Activated CD8-positive, alpha-beta T cell treated with anti-CD3 and anti-CD28 coated beads for 36 hours (primary cell): ENCODE measurements at places on chromosomes 7 and 10.

GRCh38 chr10:96269438-96270300 lies 1.7 kb downstream of the BLNK start:
- no peak for DNase-seq

DNA sequence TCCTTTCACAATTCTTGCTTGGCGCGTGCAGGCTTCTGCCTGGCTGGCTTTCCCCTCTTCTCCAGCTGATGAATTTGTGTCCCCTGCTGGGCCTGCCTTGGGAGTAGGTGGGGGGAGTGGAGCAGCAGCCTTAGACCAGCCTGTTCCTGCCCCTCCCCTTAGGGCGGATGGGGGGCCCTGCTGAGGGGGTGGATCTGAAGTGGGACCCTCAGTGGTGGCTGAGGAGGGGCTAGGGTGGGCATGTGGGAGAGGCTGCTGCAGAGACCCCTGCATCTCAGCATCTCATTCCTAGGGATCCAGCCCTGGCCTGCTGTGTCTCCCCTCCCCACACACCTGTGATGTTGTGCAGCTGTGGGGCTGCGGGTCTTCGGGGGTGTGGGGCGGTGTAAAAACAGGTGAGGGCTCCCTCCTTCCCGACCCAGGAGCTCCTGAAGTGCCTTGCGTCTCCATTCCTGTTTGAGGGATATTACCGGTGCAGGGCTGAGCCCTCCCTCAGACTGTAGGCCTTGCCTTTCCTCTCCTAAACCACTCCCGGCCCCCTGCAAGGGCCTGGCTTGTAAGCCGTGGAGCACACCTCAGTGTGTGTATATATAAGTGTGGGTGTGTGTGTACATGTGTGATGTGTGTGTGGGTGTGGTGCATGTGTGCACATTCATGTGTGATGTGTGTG lies 24.7 kb downstream of the ADCYAP1R1 start:
- no peak for DNase-seq

DNA sequence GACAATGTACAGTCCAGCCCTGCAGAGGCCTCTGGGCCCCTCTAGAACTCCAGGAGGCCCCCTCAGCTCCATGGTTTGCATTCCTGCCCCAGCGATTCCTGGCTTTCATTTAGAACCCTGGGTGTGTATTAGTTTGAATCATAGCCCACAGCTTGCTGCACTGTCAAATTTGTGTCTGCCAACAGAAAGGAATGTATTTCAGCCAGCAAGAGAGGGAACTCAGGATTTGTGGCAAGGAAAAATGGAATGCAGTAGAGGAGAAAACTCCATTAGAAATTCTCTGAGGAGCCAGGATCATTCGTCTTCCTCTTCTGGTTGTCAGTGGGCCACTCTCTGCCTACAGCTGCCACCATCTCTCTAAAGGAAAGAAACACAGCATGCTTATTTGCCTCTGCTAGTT lies 27.9 kb upstream of the WDR11 start:
- no peak for DNase-seq

DNA sequence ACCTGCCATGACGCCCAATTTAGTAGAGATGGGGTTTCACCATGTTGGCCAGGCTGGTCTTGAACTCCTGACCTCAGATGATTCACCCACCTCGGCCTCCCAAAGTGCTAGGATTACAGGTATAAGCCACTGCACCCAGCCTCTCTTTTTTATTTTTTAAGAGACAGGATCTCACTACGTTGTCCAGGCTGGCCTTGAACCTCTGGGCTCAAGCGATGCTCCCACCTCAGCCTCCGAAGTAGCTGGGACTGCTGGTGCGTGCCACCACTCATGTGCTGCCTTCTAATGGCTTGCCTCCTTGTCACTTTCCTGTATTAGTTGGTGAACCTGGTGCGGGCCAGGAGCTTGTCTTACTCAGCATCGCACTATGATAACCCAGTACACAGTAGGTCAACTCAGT lies 27.0 kb downstream of the KLRG2 start:
- no peak for DNase-seq

DNA sequence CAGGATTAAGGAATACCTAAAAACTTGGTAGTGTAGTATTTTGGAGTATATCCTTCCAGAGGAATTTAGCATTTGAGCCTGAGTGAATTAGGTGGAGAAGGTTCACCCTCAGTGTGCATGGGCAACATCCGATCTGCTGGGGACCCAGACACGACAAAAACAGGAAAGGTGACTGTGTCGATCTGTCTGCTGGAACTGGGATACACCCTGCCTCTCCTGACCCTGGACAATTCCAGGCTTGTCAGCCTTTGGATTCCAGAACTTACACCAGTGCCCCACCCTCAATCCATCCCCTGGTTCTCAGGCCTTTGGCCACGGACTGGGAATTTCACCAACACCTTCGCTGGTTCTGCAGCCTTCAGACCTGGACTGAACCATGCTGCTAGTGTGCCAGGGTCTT lies 41.9 kb downstream of the PTPRE start:
- DNase-seq: no peak

DNA sequence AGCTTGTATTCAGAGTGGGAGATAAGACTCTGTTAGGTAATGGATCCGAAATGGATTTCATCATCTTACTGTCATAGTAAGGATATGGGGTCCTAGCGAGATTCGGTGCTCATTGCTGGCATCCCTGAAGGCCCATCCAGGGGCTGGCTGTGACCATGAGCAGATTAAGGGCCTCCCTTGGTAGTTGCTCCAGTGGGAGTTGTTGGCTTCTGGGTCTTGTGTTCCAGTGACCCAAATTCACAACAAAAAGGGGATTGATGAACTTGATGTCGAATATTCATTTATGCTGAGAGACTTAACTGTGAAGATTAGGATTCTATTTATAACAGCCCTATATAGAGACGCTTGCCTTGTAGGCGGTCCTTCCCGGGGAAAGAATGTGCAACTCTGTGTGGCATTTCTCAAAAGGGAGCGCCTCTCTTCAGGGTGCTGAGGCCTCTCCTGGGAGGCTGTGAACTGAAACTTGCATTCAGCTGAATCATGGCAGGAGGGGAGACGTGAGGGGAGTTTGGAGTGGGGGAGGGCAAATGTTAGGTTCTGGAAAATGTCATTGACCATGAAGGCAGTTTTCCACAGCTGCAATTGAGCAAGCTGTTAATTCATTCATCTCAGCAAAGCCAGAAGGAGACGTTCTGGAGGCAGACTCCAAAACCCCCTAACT lies 233.1 kb upstream of the FZD8 start:
- DNase-seq: no peak

DNA sequence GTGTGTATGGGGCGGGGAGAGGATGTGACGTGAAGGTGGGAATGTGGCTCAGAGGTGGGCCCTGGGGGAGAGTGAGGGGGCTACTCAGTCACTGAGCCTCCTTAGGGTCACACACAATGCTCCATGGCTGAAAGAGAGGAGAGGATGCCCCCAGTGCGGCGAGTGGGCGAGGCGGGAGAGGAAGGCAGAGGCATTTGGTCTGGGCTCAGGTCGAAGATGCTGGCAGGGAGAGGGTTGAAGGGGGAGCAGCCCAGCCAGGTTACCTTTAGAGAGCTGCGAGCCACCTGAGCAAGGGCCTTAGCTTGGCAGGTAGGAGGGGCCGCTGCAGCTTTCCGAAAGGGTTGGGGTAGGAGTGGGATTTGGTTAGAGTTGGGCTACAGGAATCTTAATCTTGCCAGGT lies 4.7 kb upstream of the LOXL4 start:
- no peak for DNase-seq

DNA sequence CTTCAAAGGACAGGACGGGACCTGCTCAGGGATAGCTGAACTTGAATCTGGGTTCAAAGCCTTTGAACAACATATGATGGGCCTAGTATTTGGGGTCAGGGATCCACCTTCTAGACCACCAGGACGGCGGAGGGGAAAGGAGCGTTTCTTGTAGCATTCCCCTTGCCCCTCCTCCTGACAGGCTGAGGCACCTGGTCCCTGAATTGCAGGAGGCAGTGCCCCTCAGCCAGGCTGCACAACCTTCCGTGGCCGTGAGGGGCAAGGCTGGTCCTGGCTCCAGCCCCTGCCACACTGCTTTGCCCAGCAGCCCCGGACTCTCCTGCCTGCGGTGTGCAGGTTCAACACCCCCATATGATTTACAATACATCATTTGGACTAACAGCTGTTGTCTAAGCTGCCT lies 58.1 kb downstream of the INSIG1 start:
- no peak for DNase-seq

GRCh38 chr7:129469930-129470329 lies 32.4 kb upstream of the SMKR1 start:
- DNase-seq: no peak

DNA sequence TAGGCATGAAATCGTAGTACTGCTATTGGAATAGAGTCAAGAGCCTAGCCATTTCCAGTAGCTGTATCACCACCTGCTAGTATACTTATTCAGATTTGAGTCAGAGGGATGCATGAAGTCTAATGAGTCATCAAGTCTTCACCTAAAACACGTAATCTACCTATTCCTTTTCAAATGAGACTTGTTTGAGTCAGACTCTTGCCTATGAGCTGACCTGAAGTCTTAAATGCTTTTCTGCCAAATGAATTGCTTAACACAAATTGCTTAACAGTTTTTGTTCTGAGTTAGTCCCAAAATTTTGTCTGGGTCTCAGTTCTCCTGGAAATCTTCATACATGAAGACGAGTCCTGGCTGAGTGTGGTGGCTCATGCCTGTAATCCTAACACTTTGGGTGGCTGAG lies 165.2 kb downstream of the GNAT3 start:
- DNase-seq: no peak

GRCh38 chr10:70967591-70968587 lies 79.5 kb upstream of the PCBD1 start:
- DNase-seq: peak; percentile 14

- DNase-seq: no peak
Measured at GRCh38 chr10:119219871-119220270, 12.5 kb downstream of the GRK5 start.

- no peak for DNase-seq
Measured at GRCh38 chr10:112202076-112202475, 18.5 kb upstream of the GPAM start.

DNA sequence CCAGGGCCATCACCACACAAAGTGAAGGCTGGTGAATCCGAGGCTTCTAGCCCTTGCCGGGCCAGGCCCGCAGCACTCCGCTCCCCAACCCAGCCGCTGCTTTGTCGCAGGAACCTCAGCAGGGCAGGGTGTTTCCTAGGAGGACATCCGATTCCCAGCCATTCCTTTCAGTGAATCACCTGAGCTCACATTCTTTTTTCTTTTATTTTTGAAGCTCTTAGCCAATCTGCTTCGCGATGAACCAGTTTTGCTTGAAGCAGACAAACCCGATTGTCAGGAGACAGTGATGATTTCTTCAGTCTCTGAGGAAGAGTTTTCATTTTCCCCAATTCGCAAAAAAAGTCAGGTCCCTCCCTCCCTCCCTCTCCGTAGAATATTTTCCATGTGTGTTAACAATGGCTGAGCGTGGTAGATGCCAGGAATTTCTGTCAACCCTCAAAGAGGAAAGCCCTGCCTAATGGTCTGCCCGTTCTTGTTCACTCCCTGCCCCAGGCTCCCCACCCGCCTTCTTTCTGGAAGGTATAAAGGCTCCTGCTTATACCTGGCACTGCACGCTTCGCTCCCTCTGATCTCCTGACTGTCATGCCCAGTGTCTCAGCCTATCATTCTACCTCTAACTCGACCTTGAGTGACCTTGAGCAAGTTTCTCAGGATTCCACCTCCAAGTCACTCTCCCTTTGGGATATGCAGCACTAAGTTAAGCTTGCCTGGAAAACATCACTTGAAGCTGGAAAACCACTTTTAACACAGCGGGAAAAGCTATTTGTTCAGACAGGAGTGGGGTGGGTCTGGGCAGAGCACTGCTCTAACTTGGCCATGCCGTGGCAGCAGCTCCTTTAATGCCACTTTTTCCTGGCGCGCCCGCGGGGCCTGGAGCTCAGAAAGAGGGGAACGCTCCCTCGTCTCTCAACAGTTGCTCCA lies 35.1 kb downstream of the EGFR start:
- DNase-seq: no peak

- DNase-seq: no peak
Measured at GRCh38 chr10:45408421-45409319, 34.7 kb downstream of the ALOX5 start.

GRCh38 chr10:132582771-132583170 lies 45.2 kb downstream of the INPP5A start:
- DNase-seq: no peak

- no peak for DNase-seq
Measured at GRCh38 chr10:8435186-8436055, 380.9 kb downstream of the GATA3 start.

GRCh38 chr7:67661-68395 lies 124.5 kb upstream of the FAM20C start:
- DNase-seq: peak; percentile 26

DNA sequence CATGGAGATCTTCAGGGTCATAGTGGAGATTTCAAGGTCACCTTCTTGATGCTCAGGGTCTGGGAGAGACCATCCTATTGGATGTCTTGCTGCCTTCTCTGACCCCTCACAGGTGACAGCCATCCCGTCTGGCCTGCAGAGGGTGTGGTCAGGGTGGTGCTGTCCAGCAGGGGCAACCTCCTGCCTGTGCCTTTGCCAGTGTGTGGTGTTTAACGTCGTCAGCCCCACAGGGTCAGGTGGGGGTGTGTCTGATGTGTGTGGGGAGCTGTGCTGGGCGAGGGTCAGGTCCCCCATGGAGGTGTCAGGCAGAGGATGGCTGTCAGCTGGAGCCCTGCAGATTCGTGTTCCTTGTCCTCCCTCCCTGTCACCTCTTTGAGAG lies 16.5 kb downstream of the ADCY1 start:
- no peak for DNase-seq

DNA sequence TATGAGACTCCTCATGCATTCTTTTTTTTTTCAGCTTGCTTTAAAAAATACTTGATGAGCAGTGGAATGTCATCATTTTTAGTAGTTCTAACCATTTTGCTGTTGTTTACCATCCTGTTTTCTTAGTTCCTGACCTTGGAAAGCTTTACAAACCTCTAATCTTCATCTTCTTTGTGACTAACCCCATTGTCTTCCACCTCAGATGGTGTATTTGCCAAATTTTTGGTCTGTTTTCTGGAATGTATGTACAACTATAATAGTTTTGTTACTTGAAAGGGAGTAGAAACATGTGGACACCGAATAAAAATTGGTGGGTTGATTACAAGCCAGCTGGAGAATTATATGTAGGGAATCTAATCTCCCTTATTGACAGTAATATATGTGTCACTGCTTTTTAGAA lies 172.7 kb downstream of the SND1 start:
- DNase-seq: no peak

DNA sequence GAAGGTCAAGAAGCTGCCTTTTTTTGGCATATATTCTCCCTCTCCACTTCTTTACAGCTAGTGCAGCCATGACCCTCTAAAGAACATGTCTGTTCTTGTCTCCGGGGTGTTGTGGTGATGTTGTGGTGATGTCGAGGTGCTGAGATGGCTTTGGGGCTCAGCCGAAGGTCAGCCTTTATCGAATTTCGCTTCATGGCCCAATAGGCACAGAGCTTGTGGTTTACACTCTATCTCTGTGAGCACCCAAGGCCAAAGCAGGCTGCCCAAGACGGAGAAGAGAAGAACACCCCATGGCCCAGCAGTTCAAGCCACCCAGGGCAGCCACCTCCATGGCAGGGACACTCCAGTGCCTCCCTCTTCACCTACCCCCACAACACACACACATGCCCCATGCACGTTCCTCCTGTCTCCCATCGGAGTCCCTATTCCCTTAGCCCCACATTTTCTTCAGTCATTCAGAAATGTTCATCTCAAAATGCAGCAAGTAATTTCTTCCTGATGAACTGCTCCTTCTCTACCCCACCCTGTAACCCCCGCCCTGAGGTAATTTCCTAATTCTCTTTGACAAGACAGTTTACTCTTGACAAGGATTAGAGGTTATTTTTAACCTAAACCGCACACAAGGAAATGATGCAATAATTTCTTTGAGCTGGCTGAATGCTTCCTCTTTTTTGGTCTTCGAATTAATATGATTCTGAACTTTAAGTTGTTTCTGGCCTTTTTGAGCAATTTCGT lies 18.6 kb upstream of the ADRB1 start:
- peak; percentile 22 for DNase-seq
